GM06990 (cell line): ENCODE measurements at places on chromosomes 5 and 9.

- DNase-seq = no peak
Measured at GRCh38 chr5:116389601-116390000, 185.0 kb downstream of the SEMA6A start.

GRCh38 chr9:5582835-5583195 lies 46.1 kb upstream of the RIC1 start:
- DNase-seq = peak; percentile 62

DNA sequence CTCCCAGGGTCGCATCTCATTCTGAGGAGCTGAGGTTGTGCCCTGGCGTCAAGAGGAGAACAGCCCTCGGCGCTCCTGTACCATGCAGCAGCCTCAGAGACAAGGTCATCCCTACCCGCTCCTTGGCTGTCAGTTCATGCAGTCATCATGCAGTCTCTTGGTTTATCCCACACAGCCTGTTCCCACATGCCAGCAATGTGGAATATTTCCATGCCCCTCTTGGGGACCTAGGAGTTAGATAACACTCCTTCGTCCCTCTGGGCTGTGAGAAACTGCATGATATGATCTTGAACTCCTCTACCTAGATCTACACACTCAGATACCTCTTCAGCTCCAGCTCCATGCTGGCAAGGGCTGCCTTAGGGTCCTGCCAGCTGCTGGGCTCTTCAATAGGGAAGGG lies 97.6 kb downstream of the BOD1 start:
- DNase-seq = no peak

- no peak for DNase-seq
Measured at GRCh38 chr5:16459451-16459850, 6.1 kb downstream of the ZNF622 start.

DNA sequence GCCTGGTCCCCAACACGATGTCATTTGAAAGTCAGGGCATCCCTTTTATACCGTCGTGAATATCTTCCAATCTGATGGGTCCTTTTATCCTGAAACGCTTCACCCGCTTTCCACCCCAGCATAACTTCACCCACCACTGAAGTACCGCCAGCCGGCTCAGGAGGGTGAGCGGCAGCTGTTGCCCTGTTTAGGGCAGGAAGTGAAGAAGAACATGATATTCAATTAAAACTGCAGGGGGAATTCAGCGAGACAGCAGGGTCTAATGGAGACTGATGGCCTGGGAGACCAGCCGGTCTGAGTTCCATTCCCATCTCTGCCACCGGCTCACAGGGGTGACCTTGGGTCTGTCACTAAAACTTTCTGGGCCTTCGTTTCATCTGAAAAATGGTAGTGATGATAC lies 68.2 kb upstream of the EGFLAM start:
- DNase-seq = no peak

GRCh38 chr5:22754155-22754554 lies 99.0 kb downstream of the CDH12 start:
- no peak for DNase-seq

- DNase-seq = no peak
Measured at GRCh38 chr5:61270510-61271165, 61.4 kb upstream of the ZSWIM6 start.

- no peak for DNase-seq
Measured at GRCh38 chr5:142678529-142678928, 7.4 kb downstream of the FGF1 start.

GRCh38 chr9:3250741-3251140 lies 275.1 kb downstream of the RFX3 start:
- DNase-seq = no peak

DNA sequence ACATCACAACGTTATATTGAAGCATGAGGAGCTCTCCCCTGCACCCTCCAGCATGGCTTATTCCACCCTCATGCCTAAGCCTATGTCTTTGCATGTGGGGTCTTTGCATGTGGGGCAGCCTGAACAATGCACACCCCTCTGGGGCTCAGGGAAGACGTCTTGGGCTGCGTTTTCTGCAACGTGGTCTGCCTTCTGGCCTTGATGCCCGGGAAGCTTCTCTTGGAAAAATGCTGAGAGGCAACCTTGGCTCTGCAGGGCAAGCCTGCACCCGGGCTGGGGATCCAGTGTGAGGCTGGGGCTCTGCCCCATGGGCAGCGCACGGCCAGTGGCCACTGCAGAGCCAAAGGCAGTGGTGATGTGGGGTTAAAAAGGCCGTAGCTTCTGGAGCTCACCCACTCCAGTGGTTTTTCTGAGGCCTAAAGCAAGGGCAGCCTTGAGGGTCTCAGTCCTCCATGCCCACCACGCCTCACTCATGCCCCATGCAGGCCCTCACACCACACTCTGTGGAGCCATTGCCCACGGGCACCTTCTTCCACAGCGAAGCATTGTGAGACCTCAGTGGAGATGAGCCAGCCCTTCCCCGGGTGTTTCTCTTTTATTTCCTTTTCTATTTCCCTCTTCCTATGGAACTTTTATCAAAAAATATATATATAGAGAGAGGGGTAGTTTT lies 112.2 kb downstream of the MRPL36 start:
- DNase-seq = no peak

GRCh38 chr5:163614787-163615186 lies 109.4 kb downstream of the MAT2B start:
- no peak for DNase-seq

DNA sequence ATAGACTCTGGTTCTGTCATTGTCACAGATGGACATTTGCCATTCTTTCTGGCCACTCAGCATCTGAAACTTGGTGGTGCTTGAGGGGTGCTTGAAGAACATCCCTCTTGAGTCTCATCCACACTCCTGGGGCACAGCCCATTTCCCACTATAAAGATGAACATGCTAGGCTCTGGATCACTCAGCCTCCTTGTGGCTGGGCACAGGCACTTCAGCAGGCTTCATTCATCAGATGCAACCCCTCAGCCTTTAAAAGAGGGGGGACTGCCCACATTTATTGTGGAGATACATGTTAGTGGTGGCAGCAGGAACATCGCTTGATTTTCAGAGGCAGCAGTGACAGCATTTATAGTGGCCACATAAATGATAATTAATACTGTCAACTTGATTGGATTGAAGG lies 124.7 kb upstream of the NIPBL start:
- no peak for DNase-seq

GRCh38 chr5:42772265-42772993 lies 15.8 kb downstream of the CCDC152 start:
- no peak for DNase-seq

GRCh38 chr9:13089666-13090065 lies 189.8 kb downstream of the MPDZ start:
- DNase-seq = no peak

DNA sequence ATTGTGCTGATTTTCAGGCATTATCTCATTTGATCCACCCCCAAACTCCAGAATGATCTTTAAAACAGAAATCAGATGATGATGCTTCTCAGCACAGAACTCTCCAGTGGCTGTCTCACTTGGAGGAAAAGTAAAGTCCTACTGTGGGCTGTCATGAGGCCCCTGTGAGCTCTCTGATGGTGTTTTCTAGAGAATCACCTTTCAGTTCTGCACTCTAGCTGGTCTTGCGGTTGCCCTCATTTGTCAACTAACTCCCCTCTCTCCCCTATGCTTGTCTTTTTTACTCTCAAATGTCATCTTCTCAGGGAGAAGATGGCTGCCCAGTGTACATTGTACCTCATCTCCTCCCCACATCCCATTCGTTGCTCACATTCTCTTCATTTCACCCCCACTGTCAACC lies 295.8 kb downstream of the MLLT3 start:
- DNase-seq = no peak

DNA sequence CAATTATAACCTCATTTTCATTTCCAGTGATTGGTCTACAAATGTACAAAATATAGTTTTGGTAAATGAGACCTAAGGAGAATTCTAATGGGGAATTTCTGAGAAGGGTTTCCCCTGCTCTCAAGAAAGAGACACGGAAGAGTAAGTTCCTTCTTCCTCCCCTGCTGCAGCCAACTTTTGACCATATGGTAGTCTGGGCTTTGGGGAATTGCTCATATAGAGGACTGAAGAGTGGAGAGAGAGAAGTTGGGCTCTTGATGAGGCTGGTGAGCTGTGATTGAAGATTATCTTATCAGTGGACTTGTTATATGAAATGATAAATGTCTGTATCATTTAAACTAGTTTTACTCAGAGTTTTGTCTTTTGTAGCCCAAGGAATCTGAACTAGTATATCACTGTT lies 4.3 kb upstream of the LNPEP start:
- no peak for DNase-seq

- DNase-seq = no peak
Measured at GRCh38 chr9:123725389-123725788, 204.5 kb downstream of the DENND1A start.

DNA sequence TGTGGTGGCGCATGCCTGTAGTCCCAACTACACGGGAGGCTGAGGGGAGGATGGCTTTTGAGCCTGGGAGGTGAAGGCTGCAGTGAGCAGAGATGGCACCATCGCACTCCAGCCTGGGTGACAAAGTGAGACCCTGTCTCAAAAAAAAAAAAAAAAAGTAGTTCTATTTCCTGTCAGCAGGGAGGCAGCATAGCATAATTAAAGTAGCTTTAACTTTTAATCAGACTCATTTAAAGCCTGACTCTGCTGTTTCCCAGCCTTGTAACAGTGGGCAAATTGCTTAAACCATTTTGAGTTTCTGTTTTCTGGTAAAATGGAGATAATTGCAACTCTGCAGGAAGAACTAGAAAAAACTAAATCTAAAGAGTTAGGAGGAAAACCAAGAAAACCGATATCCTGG lies 31.2 kb downstream of the CNOT6 start:
- DNase-seq = no peak

DNA sequence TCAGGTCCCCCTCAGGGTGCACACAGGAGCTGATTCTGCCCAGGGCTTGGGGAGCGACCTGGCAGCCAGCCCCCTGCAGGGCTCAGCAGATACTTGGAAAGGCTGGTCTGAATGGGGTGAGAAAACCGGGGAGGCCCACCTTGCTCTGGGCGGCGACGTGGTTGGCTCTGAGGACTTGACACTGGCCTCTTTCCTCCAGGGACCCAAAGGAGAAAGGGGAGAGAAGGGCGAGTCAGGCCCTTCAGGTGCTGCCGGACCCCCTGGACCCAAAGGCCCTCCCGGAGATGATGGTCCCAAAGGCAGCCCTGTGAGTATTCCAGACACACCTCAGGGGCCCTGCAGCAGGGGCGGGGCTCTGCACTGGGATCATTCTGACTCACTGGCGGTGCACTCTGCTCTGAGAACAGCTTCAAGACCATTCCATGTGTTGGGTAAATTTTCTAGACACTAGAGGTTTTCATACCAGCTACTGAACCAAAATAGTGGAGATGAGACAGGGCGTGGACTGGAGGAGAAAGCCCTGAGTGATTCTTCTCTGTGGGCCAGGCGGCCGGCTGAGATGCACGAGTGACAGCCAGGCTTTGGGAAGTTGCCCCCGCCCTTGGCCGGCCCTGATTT lies 65.9 kb upstream of the FCN2 start:
- no peak for DNase-seq

- no peak for DNase-seq
Measured at GRCh38 chr9:20726144-20726543, 42.1 kb downstream of the FOCAD start.

DNA sequence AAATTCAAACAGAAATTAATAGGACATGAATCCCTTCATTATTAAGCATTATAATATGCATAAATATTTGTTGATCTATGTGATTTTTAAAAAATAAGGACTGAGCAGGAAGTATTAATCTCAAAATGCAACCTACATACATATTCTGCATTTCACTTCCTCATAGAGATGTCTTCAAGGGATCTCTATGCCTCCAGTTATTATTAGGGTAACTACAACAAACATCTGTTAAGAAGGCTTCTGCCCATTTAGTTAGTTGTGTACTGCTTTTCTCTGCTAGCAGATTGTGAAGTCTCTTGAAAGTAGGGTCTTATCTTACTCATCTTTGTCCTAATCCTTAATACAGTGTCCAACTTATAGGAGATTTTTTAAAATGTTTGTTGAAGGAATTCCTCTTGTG lies 414.1 kb downstream of the ACTL7B start:
- no peak for DNase-seq

DNA sequence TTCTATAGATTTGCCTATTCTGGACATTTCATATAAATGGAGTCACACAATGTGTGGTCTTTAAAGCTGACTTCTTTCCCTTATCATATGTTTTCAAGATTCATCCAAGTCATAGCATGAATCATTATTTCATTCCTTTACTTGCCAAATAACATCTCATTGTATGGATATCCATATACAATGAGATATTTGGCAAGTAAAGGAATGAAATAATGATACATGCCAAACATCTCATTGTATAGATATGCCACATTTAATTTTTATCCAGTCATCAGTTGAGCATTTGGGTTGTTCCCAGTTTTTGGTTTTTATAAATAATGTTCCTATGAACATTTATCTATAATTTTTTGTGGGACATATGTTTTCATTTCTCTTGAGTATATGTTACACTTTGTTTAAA lies 20.5 kb upstream of the OR2K2 start:
- no peak for DNase-seq

DNA sequence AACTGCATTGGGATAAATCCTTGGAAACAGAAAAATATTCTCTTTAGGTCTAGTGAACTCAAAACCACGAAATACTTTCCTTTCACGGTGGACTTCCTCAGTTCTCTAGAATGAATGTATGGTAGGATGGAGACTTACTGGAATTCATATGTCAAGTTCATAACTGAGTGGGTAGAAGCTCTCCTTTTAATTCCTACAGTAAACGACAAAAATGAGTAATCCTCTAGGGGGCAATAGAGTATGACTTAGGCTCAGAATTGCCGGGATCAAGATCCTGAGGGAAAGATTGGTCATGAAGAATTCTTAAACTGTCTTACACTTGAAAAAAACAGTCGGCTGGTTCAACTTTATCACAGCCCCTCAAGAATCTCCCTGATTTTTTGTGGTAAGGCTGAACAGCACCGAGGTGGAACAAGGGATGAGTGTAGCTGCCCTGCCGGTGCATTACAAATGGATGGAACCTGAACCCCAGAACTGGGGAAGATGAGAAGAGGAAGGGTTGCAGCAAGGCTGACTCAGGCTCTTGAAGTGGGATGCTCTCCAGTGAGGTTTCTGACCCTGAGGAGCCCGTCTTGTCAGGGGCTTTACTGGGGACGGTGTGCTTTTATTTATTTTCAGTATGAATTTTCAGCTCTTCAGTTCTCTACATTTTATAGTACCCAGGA lies 14.0 kb upstream of the LOX start:
- DNase-seq = no peak

GRCh38 chr9:128992995-128993394 lies 35.1 kb downstream of the SH3GLB2 start:
- no peak for DNase-seq

DNA sequence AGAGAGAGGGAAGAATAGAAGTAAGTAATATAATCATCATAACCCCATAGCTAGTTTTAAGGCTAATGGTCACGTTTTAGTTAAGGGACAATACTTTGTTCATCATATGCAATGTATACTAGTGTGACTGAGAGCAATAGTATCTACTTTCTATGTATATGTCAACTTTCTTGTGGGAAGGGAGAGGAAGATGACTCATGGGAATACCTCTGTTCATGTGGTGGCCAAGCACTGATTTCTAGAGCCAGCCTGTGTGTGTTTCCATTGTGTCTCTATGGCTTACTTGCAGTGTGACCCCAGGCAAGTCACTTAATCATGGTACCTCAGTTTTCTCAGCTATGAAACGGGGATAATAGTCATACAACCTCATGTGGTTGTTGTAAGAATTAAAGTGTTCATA lies 639.6 kb downstream of the CETN3 start:
- DNase-seq = no peak
